ENCODE measurements at places on chromosomes 12 and 14. TPM values are rescaled to one million over a fixed set of nuclear protein-coding genes. Genes with fewer than 3 reads are reported as not detected.
A peak's percentile ranks its signal among the peaks of the same experiment; 100 is the strongest.

RAD9B gene
- 0.23 TPM for total RNA-seq

GRCh38 chr14:59475709-59476108 is 8.5 kb downstream of the L3HYPDH start:
- peaks cover 8% of the 10 kb centered on the region for H3K4me1 ChIP-seq
- H3K27me3 ChIP-seq: no peaks in the 10 kb centered on the region
- H3K4me3 ChIP-seq: no peak overlapping the region
- H3K27ac ChIP-seq: no peak overlapping the region
- H3K36me3 ChIP-seq: no peaks in the 10 kb centered on the region

- no peaks in the 10 kb centered on the region for H3K27me3 ChIP-seq
- H3K4me1 ChIP-seq: peaks cover 20% of the 10 kb centered on the region
- H3K4me3 ChIP-seq: no peak overlapping the region
- no peak for DNase-seq
Observed at GRCh38 chr12:56293795-56294194, 6.3 kb downstream of the CS start.

MUCL1 gene
- total RNA-seq: not detected

DNA sequence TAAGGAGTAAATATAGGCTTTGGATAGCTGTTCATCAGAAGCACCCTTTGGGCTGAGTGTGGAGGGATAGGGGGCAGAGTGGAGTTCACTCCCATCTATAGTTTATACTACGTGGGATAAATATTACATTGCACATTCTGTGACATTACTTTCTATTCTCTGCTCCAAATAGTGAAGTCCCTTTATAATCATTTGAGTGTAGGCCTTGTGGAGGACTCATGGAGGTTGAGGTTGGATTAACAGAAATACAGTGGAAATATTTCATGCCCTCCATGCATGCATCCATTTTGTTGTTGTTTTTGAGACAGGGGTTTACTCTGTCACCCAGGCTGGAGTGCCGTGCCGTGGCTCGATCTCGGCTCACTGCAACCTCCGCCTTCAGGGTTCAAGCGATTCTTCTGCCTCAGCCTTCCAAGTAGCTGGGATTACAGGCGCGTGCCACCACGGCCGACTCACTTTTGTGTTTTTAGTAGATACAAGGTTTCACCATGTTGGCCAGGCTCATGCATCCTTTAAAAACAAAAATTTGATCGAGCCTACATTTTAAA is 1.4 kb downstream of the CHPT1 start:
- no peak overlapping the region for H3K27ac ChIP-seq
- H3K27me3 ChIP-seq: peaks cover 10% of the 10 kb centered on the region
- peaks cover 36% of the 10 kb centered on the region for H3K4me1 ChIP-seq
- no peaks in the 10 kb centered on the region for H3K36me3 ChIP-seq
- DNase-seq: no peak

FAM181A gene
- total RNA-seq: 13.4 TPM

DNA sequence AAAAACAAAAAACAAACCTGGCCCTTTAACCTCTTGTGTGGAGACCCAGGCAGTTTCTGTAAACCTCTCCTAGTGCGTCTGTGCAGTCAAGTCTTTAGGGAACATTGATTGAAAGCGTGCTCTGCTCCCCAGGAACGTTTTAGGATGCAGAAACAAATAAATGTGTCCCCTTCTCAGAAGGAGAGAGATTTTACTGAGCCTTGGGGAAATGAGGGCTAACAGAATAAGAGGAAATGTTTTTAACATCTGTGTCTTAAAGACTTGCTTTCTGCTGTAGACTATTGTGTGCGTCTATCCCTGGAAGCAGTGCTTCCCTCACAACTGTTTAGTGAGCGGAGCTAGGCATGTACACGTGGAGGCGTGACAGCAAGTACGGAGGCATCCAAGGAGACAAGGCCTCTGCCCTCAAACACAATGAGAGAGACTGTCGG is 54.3 kb downstream of the TECPR2 start:
- peaks cover 12% of the 10 kb centered on the region for H3K4me1 ChIP-seq
- H3K27me3 ChIP-seq: no peaks in the 10 kb centered on the region
- H3K27ac ChIP-seq: peak overlapping the region; percentile 24
- peaks cover 4% of the 10 kb centered on the region for H3K36me3 ChIP-seq

DNA sequence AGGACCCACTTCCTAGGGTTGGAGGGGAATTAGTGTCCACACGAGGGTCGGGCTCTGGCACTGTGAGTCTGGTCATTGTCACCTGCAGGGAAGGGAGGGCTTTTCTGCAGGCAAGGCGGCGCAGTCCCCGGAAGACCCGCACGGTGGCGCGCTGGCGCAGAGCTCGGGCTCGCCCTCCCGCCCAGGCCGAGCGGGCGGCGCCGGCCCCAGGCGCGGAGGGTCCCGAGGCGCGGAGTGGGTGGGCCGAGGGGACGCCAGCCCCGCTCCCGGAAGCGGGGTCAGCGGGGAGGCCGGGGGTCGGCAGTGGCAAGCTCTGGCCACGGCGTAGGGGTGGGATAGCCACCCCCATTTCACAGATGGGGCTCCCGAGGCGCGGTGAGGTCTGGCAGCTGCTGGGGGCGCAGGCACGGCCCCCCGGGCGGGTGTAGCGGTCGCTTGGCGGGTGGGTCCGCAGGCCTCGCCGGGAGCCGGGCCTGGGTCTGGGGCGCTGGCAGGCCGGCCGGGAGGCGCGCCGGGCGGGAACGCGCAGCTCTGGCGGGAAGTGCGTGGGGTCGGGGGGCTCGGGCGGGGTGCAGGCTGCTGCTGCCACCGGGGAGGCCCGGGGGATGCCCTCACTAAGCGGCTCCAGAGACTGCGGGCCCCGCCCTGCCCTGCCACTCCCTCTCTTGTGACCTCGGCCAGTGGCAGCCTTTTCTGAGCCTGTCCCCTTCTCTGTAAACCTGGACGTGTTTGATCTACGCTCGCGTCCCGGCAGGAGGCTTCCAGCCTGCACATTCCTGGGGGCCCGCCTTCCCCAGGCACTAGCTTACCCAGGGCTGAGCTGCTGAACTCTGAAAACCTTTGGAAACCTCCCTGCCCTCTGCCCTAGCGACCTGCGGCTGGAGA is 46.1 kb downstream of the CYP46A1 start:
- H3K36me3 ChIP-seq: no peaks in the 10 kb centered on the region
- peak overlapping the region; percentile 68 for H3K4me3 ChIP-seq
- H3K4me1 ChIP-seq: peaks cover 4% of the 10 kb centered on the region
- H3K27me3 ChIP-seq: no peaks in the 10 kb centered on the region
- DNase-seq: peak; percentile 98

- DNase-seq: no peak
- H3K4me1 ChIP-seq: no peaks in the 10 kb centered on the region
- H3K4me3 ChIP-seq: no peak overlapping the region
- no peaks in the 10 kb centered on the region for H3K27me3 ChIP-seq
- no peak overlapping the region for H3K27ac ChIP-seq
Observed at GRCh38 chr14:76426161-76426696, 50.3 kb downstream of the ESRRB start.

DNA sequence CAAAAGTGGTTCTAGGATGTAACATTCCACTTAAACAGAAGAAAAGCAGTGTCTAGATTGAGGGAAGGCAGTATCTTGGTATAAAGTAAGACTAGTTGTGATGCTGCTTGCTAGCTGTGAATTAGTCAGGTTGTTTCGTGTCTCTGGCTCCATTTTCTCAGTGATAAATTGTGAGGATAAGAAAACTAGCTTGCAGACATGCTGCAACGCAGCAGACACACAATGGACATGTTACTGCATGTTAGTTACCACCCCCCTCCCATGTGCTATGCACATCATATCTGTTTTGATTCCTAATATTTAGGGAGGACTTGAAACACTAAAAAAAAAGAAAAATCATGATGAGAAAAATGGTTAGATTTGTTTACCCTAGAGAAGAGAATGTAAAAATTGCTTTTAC is 2.9 kb downstream of the CCNK start:
- no peak overlapping the region for H3K27ac ChIP-seq
- no peak for DNase-seq
- H3K4me3 ChIP-seq: peak overlapping the region; percentile 33
- no peaks in the 10 kb centered on the region for H3K36me3 ChIP-seq

DNA sequence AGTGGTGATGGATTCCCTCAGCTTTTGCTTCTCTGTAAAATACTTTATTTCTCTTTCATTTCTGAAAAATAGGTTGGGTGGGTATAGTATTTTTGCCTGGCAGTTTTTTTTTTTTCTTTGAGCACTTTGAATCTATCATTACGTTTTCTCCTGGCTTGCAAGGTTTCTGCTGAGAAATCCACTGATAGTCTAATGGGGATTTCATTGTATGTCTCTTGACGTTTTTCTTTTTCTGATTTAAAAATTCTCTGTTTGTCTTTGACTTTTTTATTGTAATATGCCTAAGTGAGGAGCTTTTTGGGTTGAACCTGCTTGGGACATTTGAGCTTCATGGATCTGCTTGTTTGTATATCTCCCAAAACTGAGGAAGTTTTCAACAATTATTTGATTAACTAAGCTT is 606.0 kb downstream of the KCNH5 start:
- no peak overlapping the region for H3K27ac ChIP-seq
- H3K27me3 ChIP-seq: peaks cover 4% of the 10 kb centered on the region
- H3K36me3 ChIP-seq: peaks cover 9% of the 10 kb centered on the region

DNA sequence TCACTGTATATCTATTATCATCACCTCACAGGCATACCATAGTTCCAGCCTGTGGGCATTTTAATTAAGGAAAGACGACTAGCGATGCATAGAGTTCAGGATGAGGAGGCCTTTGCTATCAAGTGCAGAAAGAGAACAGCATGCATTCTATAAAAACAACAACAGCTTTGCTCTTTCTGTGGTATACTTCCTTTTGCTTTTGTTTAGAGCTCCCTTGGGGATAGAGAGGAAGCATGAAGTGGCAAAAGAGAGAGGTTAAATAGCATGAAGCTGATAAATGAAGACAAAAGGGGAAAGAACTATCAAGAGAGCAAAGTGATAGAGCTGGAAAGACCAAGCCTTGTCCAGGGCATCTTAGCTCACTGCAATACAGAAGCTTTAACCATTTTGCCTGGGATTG is 23.5 kb downstream of the IFNG-AS1 start:
- H3K4me1 ChIP-seq: peaks cover 11% of the 10 kb centered on the region
- no peak overlapping the region for H3K27ac ChIP-seq
- DNase-seq: no peak
- H3K36me3 ChIP-seq: no peaks in the 10 kb centered on the region
- no peak overlapping the region for H3K4me3 ChIP-seq
- H3K27me3 ChIP-seq: no peaks in the 10 kb centered on the region

DNA sequence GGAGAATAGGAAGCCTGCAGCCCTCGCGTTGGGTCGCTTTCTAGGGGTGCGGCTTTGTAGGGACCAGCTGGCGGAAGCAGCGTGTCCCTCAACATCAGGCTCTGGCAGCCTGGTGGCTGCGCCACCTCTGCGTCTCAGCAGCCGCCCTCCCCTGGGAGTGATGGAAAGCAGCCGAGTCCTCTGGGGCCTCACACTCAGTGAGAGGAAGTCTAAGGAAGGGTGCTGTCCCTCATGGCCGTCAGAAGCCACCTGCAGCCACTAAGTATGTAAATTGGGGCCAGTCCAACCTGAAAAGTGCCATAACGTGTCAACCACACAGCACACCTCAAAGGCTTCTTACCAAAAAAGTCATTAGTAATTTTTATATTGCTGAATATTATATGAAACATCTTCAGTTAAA is 80.3 kb downstream of the WDR20 start:
- H3K27me3 ChIP-seq: no peaks in the 10 kb centered on the region
- peaks cover 3% of the 10 kb centered on the region for H3K36me3 ChIP-seq
- peaks cover 22% of the 10 kb centered on the region for H3K4me1 ChIP-seq

DNA sequence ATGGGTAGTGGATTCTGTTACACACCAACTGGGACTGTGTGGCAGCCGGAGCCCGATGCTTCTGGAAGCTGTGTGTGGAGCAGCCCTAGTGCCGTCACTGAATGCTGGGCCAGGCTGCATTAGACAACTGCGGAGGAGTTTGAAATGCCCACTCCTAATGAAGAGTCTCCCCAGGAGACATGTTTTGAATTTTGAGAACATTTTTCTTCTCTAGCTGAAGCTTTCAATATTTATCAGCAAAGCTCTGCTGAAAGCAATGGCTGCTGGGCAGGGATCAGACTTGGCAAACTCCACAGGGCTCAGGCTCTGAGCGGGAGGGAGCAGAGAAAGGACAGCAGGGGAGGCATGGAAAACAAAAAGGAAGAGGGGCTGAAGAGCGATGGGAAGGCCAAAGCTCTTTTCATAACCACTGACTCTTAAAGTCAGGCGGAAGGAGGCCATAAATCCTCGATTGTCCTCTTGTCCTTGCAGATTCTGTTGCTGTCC is 189.1 kb downstream of the MON2 start:
- H3K4me1 ChIP-seq: peaks cover 85% of the 10 kb centered on the region
- no peaks in the 10 kb centered on the region for H3K36me3 ChIP-seq
- peak overlapping the region; percentile 9 for H3K27ac ChIP-seq
- no peaks in the 10 kb centered on the region for H3K27me3 ChIP-seq
- H3K4me3 ChIP-seq: peak overlapping the region; percentile 20
- no peak for DNase-seq

DNA sequence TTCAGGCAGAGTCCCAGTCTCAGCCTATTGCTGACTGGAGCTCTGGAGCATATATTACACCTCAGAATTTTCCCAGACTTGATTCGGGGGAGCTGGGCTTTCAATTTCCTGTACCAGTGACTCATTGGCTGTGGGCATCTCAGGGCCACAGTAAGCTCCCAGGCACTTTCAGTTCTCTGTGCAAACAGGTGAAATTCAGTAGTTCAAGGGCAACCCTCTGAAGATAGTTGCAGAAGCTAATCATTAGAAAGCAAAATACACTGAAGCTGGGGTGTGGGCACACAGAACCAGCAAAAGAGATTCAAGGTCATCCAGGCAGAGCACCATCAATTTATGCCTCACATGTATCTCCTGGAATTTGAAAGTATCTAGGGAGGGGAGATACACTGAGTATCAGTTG is 8.1 kb upstream of the NIN start:
- no peak overlapping the region for H3K27ac ChIP-seq
- H3K4me3 ChIP-seq: no peak overlapping the region
- no peak for DNase-seq
- peaks cover 6% of the 10 kb centered on the region for H3K4me1 ChIP-seq
- no peaks in the 10 kb centered on the region for H3K36me3 ChIP-seq
- H3K27me3 ChIP-seq: no peaks in the 10 kb centered on the region

NELL2 gene
- total RNA-seq: 89.1 TPM

GRCh38 chr14:68779761-68780323 is 13.0 kb downstream of the ZFP36L1 start:
- peaks cover 3% of the 10 kb centered on the region for H3K27me3 ChIP-seq
- no peak for DNase-seq
- H3K4me3 ChIP-seq: no peak overlapping the region
- H3K4me1 ChIP-seq: peaks cover 56% of the 10 kb centered on the region
- peaks cover 5% of the 10 kb centered on the region for H3K36me3 ChIP-seq

GRCh38 chr14:102508774-102509745 is 516 bp downstream of the ANKRD9 start:
- H3K4me1 ChIP-seq: peaks cover 36% of the 10 kb centered on the region
- peak overlapping the region; percentile 31 for H3K27ac ChIP-seq

GRCh38 chr14:50311337-50311971 is 575 bp downstream of the L2HGDH start:
- peaks cover 26% of the 10 kb centered on the region for H3K4me1 ChIP-seq
- H3K36me3 ChIP-seq: peaks cover 24% of the 10 kb centered on the region
- peak overlapping the region; percentile 94 for H3K4me3 ChIP-seq
- no peak for DNase-seq
- no peaks in the 10 kb centered on the region for H3K27me3 ChIP-seq

ALG10B gene
- total RNA-seq: 17.1 TPM

All from neural crest cell (in vitro differentiated cells).